ENCODE measurements at places on chromosomes 4 and X. TPM values are rescaled to one million over a fixed set of nuclear protein-coding genes. Genes with fewer than 3 reads are reported as not detected.
A peak's percentile ranks its signal among the peaks of the same experiment; 100 is the strongest.

Gene ERCC6L
- 4.5 TPM for total RNA-seq

Gene KLF8
- 38.1 TPM for total RNA-seq

Gene RAB9B
- 3.8 TPM for total RNA-seq

Gene FAM47B
- not detected for total RNA-seq

Gene STAG2
- 78.0 TPM for total RNA-seq

DNA sequence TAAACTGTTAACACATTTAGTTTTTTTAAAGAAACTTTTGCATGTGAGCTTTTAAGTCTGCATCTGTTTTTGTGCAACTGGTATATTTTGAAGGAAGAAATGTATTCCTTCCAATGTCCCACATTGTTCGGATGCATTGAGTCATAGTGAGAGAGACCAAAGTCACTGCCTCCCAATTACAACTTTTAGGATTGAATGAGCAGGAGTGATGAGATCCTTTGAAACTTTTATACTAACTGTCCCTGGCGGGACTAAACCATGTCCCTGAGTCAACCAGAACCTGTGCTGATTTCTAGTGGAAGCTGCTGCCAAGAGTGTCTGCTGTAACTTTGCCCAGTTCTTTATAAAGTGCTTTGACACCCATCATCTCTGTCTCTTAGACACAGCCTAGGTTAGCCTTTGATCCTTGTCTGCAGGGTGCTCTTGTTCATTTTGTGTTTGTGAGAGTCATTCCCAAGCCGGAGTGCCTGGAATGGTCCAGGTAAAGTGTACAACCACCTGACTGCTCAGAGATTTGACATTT, 122.7 kb downstream of the ZNF518B start:
- H3K36me3 ChIP-seq: no peaks in the 10 kb centered on the region
- no peak overlapping the region for H3K27ac ChIP-seq
- H3K27me3 ChIP-seq: no peaks in the 10 kb centered on the region
- no peak overlapping the region for H3K4me3 ChIP-seq

DNA sequence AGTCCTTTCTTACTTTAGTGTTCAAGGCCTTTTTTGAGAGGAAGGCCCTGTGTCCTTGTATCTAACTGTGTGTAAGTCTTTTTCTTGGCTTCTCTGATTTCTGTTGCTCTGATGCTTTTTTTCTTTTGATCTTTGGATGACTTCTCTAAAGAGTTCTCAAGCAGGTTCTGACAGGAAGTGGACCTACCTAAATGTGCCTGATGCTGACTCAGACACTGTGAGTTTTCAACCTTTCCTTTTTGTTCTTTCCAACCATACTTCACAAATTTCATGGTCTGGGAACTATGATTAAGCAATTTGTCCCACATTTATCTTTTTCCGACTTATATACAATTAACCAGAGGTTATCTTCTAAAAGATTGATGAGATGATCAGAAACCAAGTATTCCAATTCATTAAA, 96.5 kb downstream of the SYTL5 start:
- no peaks in the 10 kb centered on the region for H3K27me3 ChIP-seq
- H3K4me3 ChIP-seq: no peak overlapping the region
- no peak for DNase-seq
- no peaks in the 10 kb centered on the region for H3K4me1 ChIP-seq
- no peak overlapping the region for H3K27ac ChIP-seq

DNA sequence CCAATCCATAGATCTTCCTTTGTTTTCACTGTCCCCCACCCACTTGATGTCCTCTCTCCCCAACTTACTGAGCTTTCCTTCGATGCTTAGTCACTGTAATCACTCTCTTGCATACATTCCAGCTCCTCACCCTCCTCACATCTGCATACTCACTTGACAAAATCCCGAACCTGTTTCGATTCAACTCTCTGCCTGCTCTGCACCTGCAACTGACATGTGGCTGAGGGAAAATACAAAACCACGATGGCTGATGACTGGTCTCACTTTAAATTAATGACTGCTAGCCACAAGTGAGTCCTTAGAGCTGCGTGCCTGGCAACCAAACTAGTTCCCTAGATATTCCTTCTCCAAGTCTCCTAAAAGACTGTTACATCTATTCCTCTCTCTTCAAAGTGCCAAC, 70.4 kb upstream of the FHL1 start:
- H3K27ac ChIP-seq: no peak overlapping the region
- H3K4me3 ChIP-seq: no peak overlapping the region
- no peaks in the 10 kb centered on the region for H3K27me3 ChIP-seq
- H3K36me3 ChIP-seq: no peaks in the 10 kb centered on the region
- DNase-seq: no peak

DNA sequence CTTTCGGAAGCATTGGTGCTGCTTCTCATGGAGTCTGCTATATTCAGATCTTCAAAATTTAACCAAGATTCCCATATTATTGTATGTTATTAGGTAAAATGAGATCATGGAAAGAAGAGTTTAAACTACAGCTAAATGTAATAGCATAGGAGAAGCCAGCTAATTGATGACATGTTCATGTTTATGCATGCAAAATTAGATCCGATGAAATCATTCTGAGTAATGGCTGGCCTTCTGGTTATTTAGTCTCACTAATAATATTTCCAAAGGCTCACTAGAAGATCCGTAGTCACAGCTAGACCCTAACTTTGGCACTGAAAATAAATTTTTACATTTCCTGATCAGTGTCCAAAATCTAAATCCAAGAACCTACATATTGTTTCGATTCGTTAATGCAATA, 19.8 kb upstream of the PHKA2 start:
- no peak overlapping the region for H3K27ac ChIP-seq
- H3K4me3 ChIP-seq: no peak overlapping the region
- no peaks in the 10 kb centered on the region for H3K4me1 ChIP-seq

DNA sequence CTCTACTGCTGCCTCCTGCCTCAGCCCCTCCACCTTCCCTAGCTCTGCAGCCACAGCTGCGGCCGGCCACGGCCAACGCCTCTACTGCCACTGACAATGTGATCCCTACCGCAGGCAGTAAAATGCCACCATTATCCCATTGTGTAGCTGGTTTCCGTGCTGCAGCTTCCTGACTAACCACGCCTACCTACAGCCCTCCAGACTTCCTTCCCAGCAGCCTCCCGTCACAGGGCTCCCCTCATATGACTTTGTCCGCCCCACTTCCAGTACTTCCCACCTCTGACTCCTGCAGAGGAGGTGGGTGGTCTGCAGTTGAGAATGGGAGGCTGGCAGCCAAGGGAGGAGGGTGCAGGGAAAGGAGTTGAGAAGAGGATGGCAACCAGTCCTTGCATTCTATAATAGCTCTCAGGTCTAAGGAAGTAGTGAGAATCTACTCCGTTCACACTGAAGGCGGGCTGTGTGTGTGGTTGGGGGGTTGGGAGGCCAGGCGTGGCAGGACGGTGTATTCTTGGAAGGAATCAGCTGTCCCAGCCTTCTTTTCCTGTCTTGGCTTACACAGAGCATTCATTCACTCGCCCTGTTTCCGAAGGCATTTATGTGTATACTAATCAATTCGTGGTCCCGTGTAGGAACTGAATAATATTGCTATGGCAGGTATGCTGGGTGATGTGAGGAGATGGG, 33.1 kb upstream of the USP51 start:
- H3K4me1 ChIP-seq: no peaks in the 10 kb centered on the region
- H3K4me3 ChIP-seq: no peak overlapping the region
- DNase-seq: no peak
- peak overlapping the region; percentile 25 for H3K27ac ChIP-seq
- H3K36me3 ChIP-seq: no peaks in the 10 kb centered on the region

GRCh38 chr4:105150503-105150902, 3.8 kb downstream of the TET2 start:
- DNase-seq: no peak
- H3K27ac ChIP-seq: no peak overlapping the region
- no peaks in the 10 kb centered on the region for H3K36me3 ChIP-seq

DNA sequence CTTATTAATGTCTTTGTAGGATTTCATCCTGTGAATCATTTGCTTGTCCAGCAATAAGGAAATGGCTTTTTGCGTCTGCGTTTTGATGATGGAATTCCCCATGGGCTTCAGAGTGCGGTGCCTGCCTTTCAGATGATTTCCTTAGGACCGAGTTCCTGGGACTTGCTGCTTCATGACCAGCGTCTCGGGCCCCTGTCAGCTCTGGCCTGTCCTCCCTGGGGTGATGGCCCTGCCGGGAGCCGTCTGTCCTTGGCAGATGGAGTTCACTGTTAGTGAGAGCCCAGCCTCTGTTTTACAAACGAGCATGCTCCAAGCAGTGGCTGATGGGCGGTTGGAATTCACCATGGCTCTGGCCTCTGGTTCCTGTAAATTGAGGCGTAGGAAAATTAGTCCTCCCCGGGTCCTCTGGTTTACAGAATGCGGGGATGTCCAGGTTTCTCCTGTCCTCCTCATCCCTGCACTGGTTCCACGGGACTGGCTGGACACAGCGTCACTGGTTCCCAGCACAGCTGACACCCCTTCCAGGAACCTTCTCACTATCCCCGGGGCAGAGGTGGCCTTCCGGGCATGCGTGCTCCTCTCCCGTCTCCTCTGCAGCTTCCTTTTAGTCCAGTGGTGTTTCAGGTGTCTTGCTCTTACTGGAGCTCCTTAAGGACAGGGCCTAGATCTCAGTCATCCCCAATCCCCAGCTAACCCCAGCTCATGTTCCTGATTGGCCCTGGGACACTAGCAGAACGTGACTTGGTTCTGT, 34.9 kb downstream of the TBC1D14 start:
- peaks cover 8% of the 10 kb centered on the region for H3K36me3 ChIP-seq
- H3K27ac ChIP-seq: no peak overlapping the region
- H3K27me3 ChIP-seq: no peaks in the 10 kb centered on the region
- no peak overlapping the region for H3K4me3 ChIP-seq
- H3K4me1 ChIP-seq: peaks cover 49% of the 10 kb centered on the region

DNA sequence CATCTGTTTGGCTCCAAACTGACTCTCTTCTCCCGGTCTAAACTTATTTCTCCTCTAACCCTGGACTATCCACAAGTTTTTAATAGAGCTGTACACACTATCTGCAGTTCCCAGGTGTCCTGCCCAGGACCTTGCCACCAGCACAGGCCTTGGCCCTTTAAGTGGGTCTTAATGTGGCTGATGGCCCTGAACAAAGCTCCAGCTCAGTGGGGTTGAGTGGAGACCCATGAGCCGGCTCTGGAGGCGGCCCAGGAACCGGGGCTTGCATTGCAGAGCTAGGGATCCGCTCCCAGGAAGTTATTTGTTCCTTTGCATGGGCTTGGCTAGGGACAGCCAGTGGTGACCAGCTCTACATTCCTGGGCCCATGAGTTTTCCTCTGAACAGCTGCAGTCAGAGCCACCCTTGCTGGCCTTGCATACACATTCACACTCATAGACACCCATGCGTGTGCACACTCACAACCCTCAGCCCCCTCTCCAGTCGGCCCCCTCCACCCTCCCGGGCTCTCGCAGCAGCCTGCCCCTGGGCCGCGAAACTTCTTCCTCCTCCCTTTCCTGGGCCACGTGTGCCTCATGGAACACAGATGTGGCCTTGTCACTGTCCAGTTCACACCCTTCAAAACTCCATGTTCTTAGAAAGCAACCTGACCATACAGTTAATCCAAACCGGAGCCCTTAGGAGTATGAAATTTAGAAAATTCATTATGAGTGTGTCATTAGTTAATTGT, 58.2 kb downstream of the GPR143 start:
- no peak overlapping the region for H3K4me3 ChIP-seq
- DNase-seq: no peak
- H3K36me3 ChIP-seq: no peaks in the 10 kb centered on the region
- H3K4me1 ChIP-seq: peaks cover 9% of the 10 kb centered on the region

DNA sequence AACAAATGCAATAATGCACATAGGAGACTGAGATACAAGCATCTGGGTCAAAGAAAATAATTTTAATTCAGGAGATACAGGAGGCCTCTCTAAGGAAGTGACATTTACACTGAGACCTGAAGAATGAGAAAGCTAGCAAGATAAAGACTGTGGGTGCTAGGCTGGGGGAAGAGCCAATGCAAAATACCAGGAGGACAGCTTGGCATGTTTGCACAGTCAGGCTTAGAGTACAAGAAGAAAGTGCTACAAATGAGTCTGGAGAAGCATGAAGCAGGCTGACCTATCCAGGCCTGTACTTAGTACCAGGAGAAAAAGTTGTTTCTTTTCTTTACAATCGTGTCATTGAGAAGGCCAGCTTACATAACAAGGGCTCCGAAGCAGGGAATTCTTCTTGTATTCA, 56.9 kb downstream of the GABRB1 start:
- no peak overlapping the region for H3K4me3 ChIP-seq
- no peaks in the 10 kb centered on the region for H3K4me1 ChIP-seq
- no peak overlapping the region for H3K27ac ChIP-seq
- no peaks in the 10 kb centered on the region for H3K36me3 ChIP-seq
- DNase-seq: no peak

GRCh38 chr4:100841911-100842310, 324.1 kb upstream of the EMCN start:
- H3K4me3 ChIP-seq: no peak overlapping the region
- no peaks in the 10 kb centered on the region for H3K36me3 ChIP-seq
- H3K27me3 ChIP-seq: no peaks in the 10 kb centered on the region
- DNase-seq: no peak
- no peak overlapping the region for H3K27ac ChIP-seq

DNA sequence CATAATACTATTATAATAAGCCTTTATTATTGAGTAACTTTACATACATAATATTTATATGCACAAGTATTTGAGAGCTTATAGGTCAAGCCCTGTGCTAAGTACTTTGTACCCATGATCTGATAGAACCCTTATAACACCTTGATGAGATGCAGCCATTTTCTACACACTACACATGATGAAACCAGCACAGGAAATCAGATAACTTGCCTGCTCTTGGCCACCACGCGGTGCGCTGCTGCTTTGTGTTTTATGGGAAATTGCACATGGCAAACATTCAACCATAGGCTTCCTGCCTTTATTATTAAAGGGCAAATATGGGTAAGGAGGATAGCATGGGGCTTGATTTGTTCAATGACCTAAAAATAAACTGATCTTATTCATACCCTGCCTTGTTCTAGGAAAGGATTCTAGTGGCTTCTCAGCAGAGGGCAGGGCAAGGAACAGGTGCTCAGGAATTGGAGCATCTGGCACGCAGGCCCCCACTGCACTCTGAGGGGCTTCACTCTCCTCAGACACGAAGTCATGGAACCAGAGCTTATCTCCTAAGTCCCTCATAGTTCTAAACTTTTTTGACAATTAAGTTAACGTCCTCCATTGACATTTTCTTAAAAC, 31.6 kb upstream of the NAP1L5 start:
- no peaks in the 10 kb centered on the region for H3K4me1 ChIP-seq
- H3K27ac ChIP-seq: no peak overlapping the region
- no peaks in the 10 kb centered on the region for H3K27me3 ChIP-seq
- H3K4me3 ChIP-seq: no peak overlapping the region

- no peak for DNase-seq
- H3K4me1 ChIP-seq: peaks cover 6% of the 10 kb centered on the region
- no peak overlapping the region for H3K27ac ChIP-seq
- no peaks in the 10 kb centered on the region for H3K36me3 ChIP-seq
- H3K4me3 ChIP-seq: no peak overlapping the region
Observed at GRCh38 chrX:73262991-73263390, 48.3 kb upstream of the NAP1L2 start.

- no peaks in the 10 kb centered on the region for H3K27me3 ChIP-seq
- H3K4me3 ChIP-seq: no peak overlapping the region
- H3K36me3 ChIP-seq: no peaks in the 10 kb centered on the region
- H3K4me1 ChIP-seq: no peaks in the 10 kb centered on the region
Observed at GRCh38 chrX:1483843-1484637, 31.3 kb upstream of the ASMTL start.

- H3K4me3 ChIP-seq: no peak overlapping the region
- no peaks in the 10 kb centered on the region for H3K36me3 ChIP-seq
- no peaks in the 10 kb centered on the region for H3K27me3 ChIP-seq
- DNase-seq: no peak
- H3K4me1 ChIP-seq: peaks cover 14% of the 10 kb centered on the region
Observed at GRCh38 chr4:152784490-152785350, 5.0 kb downstream of the ARFIP1 start.

Measured in esophagus squamous epithelium (tissue), 5 donors.